ENCODE measurements at places on chromosomes 7 and 10.

GRCh38 chr7:149245244-149245643, 5.8 kb downstream of the ZNF212 start:
- no peak for DNase-seq

GRCh38 chr7:3416453-3416852, 115.4 kb downstream of the SDK1 start:
- DNase-seq: no peak

- DNase-seq: no peak
These were observed 13.5 kb upstream of the STK17A start for GRCh38 chr7:43569424-43569823.

GRCh38 chr10:77553311-77553710, 84.3 kb downstream of the KCNMA1 start:
- no peak for DNase-seq

DNA sequence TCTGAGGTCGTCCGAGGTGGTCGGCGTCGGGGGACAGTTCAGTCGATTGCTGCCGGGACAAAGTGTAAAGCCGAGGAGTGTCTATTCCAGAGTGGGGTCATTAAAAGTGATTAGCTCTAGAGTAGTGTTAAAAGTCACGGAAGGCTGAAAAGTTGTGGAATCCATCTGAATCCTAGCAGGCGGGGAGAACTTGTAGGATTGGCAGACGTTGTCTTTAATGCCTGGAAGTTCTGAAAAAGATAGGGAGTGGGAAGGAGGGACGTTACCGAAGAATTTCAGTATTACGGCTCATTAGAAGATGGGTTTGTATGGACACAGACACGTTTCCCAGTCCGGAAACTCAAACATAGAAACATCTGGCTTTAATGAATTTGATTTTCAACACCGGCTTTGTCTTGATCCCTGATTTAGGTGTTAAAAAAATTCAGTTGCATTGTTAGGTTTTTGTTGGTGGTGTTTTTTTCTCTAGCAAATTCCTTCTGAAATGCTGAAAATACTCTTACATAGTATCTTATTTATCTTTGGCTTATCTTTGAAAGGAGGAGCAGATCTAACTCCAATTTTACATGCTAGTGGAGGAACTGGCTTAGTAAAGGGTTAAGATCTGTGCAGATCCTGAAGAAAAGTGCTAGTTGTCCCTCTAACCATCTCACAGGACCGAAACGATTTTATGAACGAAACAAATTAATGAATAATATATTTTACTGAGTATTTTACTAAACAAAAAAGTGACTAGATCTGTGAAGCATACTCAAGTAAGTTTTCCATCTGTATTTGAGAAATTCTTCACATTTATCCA, 900 bp downstream of the MKLN1 start:
- peak; percentile 58 for DNase-seq

GRCh38 chr10:24984906-24985305, 31.1 kb downstream of the ENKUR start:
- DNase-seq: no peak

GRCh38 chr7:78083476-78084120, 285.0 kb downstream of the PHTF2 start:
- DNase-seq: no peak

- peak; percentile 49 for DNase-seq
These were observed 30.7 kb upstream of the EPC1 start for GRCh38 chr10:32377458-32378259.

- DNase-seq: no peak
These were observed 30.2 kb downstream of the ACADSB start for GRCh38 chr10:123038782-123039631.
